ENCODE measurements at places on chromosomes 11 and 22. TPM values are rescaled to one million over a fixed set of nuclear protein-coding genes. Genes with fewer than 3 reads are reported as not detected.

Gene SOX10
- 264 TPM for polyA plus RNA-seq

DNA sequence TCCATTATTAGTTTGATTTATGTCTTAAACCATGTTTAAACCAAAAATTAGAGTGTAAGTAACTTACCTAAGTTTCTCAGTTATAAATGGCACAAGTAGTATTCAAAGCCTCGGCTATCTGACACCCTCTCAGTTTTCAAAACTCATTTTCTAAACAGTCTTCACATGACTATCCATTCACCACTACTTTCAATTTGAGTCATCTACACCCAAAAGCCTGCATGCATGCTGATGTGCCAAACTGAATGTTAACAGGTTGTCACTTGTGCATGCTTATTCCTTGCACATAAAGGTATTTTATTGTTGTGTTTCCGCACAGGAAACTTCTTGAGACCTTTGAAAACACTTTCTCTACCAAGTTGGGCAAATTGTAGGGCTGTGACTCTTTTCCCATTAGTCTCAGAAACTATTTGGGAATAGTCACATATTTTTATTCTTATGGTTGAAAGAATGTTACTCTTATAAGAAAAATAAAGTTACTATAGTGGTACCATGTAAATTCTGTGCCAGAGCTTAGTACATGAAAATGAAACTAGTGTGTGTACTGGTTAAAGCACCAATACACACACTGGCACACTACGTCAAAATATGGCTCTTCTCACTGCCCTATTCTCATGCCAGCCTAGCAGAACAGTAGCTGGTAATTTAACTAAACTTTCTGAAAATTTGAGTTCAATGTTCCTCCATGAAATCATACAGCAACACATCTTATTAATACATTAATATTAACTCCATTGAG, 2.2 kb upstream of the OR51E2 start:
- no peaks in the 10 kb centered on the region for H3K36me3 ChIP-seq
- no peaks in the 10 kb centered on the region for H3K27me3 ChIP-seq
- H3K4me3 ChIP-seq, result no peak overlapping the region
- no peak for DNase-seq
- H3K27ac ChIP-seq, result no peak overlapping the region

GRCh38 chr11:13364388-13364787, 86.8 kb downstream of the BMAL1 start:
- H3K4me3 ChIP-seq, result no peak overlapping the region
- no peak for DNase-seq
- no peak overlapping the region for H3K27ac ChIP-seq
- H3K36me3 ChIP-seq, result peaks cover 20% of the 10 kb centered on the region
- H3K27me3 ChIP-seq, result no peaks in the 10 kb centered on the region

GRCh38 chr11:12810568-12810894, 136.3 kb downstream of the TEAD1 start:
- H3K27ac ChIP-seq, result no peak overlapping the region
- H3K27me3 ChIP-seq, result no peaks in the 10 kb centered on the region
- H3K4me3 ChIP-seq, result no peak overlapping the region
- no peaks in the 10 kb centered on the region for H3K36me3 ChIP-seq
- DNase-seq, result no peak
- H3K4me1 ChIP-seq, result peaks cover 49% of the 10 kb centered on the region

- H3K27ac ChIP-seq, result no peak overlapping the region
- peaks cover 90% of the 10 kb centered on the region for H3K27me3 ChIP-seq
- H3K4me1 ChIP-seq, result peaks cover 33% of the 10 kb centered on the region
Measured at GRCh38 chr11:17720796-17721171, 1.4 kb downstream of the MYOD1 start.

Gene ZP1
- 0.72 TPM for polyA plus RNA-seq

GRCh38 chr11:76512851-76513653, 68.2 kb downstream of the EMSY start:
- peak; percentile 65 for DNase-seq
- peaks cover 1% of the 10 kb centered on the region for H3K36me3 ChIP-seq
- no peaks in the 10 kb centered on the region for H3K27me3 ChIP-seq
- no peaks in the 10 kb centered on the region for H3K4me1 ChIP-seq
- H3K4me3 ChIP-seq, result no peak overlapping the region

DNA sequence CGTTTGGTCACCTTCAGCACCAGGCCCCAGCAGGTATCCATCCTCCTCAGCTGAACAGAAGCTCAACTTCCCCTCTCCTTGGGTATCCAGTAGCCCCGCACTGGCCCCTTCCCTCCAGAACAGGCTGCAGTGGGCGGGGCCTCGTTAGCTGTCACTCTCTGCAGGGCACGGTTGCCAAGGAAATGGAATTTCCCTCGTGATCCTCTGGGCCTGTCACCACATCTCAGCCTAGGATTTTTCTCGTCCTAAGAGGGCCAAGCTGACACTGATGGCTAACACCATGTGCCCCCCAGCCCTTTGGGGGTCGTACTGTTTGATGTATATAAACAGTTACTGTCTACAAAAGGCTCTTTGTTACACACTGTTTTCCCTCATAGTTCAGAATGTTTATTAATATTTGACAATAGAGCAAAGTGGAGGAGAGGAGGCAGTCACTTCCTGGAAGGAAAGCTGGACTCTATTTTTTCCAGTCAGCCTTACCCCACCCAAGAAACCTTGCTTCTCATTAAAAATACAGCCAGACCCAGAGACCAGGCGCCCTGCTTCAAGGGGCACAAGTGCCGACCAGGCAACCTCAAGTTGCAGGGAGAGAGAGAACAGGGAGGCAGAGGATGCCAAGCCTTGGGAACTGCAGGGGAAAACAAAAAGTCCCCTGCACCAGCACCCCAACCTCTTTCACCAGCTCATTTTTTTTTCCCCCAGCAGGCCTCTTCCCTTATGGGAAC, 44.5 kb downstream of the FEZ1 start:
- no peak overlapping the region for H3K4me3 ChIP-seq
- DNase-seq, result peak; percentile 69
- peaks cover 16% of the 10 kb centered on the region for H3K4me1 ChIP-seq
- H3K27ac ChIP-seq, result peak overlapping the region; percentile 90

DNA sequence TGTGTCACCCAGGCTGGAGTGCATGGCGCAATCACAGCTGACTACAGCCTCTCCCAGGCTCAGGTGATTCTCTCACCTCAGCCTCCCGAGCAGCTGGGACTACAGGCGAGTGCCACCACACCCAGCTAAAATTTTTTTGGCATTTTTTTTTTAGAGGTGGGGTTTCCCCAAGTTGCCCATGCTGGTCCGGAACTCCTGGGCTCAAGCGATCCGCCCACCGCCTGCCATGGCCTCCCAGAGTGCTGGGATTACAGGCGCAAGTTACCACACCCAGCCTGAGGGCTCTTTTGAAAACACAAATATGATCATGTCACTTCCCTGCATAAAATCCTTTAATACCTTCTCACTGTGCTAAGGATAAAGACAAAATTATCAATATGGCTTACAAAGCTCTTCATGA, 88.1 kb downstream of the MAML2 start:
- H3K4me3 ChIP-seq, result no peak overlapping the region
- no peaks in the 10 kb centered on the region for H3K27me3 ChIP-seq
- DNase-seq, result no peak
- H3K4me1 ChIP-seq, result peaks cover 6% of the 10 kb centered on the region
- peak overlapping the region; percentile 65 for H3K27ac ChIP-seq

Gene TRIM44
- polyA plus RNA-seq, result 65.0 TPM

- H3K27me3 ChIP-seq, result no peaks in the 10 kb centered on the region
- peaks cover 8% of the 10 kb centered on the region for H3K4me1 ChIP-seq
- H3K27ac ChIP-seq, result no peak overlapping the region
- no peak overlapping the region for H3K4me3 ChIP-seq
- DNase-seq, result no peak
- no peaks in the 10 kb centered on the region for H3K36me3 ChIP-seq
Measured at GRCh38 chr22:27480487-27480886, 321.1 kb downstream of the MN1 start.

GRCh38 chr22:41092847-41093411, 537 bp downstream of the EP300 start:
- H3K27me3 ChIP-seq, result no peaks in the 10 kb centered on the region
- no peaks in the 10 kb centered on the region for H3K36me3 ChIP-seq
- peak overlapping the region; percentile 80 for H3K4me3 ChIP-seq

Gene HIKESHI
- 64.9 TPM for polyA plus RNA-seq

GRCh38 chr22:17753401-17753989, 20.8 kb downstream of the BID start:
- no peaks in the 10 kb centered on the region for H3K4me1 ChIP-seq
- no peaks in the 10 kb centered on the region for H3K27me3 ChIP-seq
- no peak for DNase-seq
- no peak overlapping the region for H3K4me3 ChIP-seq

GRCh38 chr22:42134100-42135020, 3.8 kb upstream of the CYP2D6 start:
- peaks cover 4% of the 10 kb centered on the region for H3K4me1 ChIP-seq
- DNase-seq, result no peak
- no peak overlapping the region for H3K4me3 ChIP-seq
- H3K27me3 ChIP-seq, result no peaks in the 10 kb centered on the region
- no peak overlapping the region for H3K27ac ChIP-seq

Gene DKK3
- polyA plus RNA-seq, result 450 TPM

DNA sequence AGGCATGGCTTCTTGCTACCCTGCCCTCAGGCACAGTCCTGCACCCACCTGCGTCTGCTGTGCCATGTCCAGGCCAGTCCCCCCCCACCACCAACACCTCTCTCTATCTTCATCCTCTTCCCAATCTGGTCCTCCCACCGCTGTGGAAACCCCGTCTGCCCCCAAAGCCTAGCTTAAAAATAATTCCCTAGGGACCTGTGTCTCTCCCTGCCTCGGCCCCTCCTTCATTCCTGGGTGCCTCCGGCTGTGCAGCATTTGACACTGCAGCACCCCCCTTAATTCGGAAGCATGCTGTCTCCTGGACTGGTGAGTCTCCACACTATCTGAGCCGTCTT, 2.5 kb upstream of the ASCL2 start:
- H3K27me3 ChIP-seq, result peaks cover 34% of the 10 kb centered on the region
- DNase-seq, result no peak
- no peak overlapping the region for H3K27ac ChIP-seq
- no peaks in the 10 kb centered on the region for H3K36me3 ChIP-seq
- peaks cover 20% of the 10 kb centered on the region for H3K4me1 ChIP-seq

GRCh38 chr11:132099692-132100091, 729.3 kb downstream of the NTM start:
- H3K4me3 ChIP-seq, result no peak overlapping the region
- peaks cover 12% of the 10 kb centered on the region for H3K4me1 ChIP-seq
- H3K27me3 ChIP-seq, result no peaks in the 10 kb centered on the region
- DNase-seq, result no peak
- no peak overlapping the region for H3K27ac ChIP-seq

DNA sequence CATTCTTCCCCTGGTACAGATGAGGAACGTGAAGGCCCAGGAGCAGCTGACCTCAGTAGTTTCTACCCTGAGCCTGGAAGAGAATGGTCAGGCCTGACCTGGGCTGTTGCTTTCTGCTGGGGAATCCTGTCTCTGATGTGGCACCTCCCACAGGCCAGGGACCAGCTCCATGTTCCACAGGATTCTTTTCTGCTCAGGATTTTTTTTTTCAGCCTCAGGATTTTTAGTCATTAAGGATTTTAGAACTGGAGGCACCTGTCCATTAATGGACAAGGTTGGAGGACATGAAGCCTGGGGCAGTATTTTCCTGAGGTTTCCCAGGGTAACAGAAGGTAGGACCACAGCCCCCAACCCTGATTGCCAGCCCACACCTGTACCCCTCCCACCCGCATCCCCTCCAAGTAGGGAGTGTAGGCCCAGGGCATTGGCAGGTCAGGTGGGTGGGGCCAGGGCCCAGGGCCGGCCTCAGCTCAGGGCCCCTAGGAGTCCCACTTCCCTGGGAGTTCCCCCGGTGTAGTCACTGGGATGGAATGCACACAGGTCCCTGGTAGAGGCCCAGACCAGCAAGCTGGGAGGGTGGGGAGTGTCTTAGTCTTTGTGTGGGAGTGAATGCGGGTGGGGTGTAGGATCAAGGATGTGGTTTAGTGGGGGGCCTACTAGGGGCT, 16.1 kb downstream of the BIK start:
- no peaks in the 10 kb centered on the region for H3K27me3 ChIP-seq
- no peak overlapping the region for H3K27ac ChIP-seq
- H3K36me3 ChIP-seq, result peaks cover 34% of the 10 kb centered on the region
- H3K4me1 ChIP-seq, result peaks cover 2% of the 10 kb centered on the region
- DNase-seq, result no peak

- peaks cover 6% of the 10 kb centered on the region for H3K4me1 ChIP-seq
- no peak overlapping the region for H3K4me3 ChIP-seq
- H3K27me3 ChIP-seq, result no peaks in the 10 kb centered on the region
- DNase-seq, result no peak
- no peaks in the 10 kb centered on the region for H3K36me3 ChIP-seq
Measured at GRCh38 chr11:128244871-128245270, 342.5 kb downstream of the ETS1 start.

DNA sequence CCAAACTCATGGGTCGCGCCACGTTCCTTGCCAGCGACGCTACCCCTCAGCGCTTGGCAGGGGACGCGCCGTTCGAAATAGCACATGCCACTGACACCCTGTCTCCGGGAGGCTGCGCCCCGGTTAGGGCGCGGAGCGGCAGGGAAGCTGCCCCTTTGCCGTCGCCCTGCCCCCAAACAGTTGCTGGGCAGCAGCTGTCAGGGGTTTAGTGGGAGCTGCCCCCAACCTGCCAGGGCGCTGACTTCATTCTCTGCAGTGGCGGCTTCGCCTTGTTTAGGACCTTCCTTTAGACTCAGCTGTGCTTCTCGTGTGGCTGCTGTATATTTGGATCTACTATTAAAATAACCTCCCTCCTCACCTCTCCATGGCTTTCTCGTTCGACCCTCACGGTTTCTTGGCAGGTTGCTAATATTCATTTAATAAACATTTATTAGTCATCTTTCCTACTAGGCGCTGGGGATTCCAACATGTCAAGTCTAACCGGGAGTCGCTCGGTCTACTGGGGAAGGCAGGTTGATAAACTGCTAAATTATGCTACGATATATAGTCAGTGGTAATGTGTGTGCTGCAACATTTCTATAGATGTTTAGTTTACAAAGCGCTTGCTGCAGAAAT, 782 bp downstream of the TMEM109 start:
- H3K36me3 ChIP-seq, result peaks cover 4% of the 10 kb centered on the region
- no peak for DNase-seq
- peaks cover 29% of the 10 kb centered on the region for H3K4me1 ChIP-seq
- peaks cover 3% of the 10 kb centered on the region for H3K27me3 ChIP-seq

Gene INSC
- polyA plus RNA-seq, result 3.0 TPM

- no peak overlapping the region for H3K4me3 ChIP-seq
- peaks cover 68% of the 10 kb centered on the region for H3K36me3 ChIP-seq
- no peak overlapping the region for H3K27ac ChIP-seq
- no peak for DNase-seq
Measured at GRCh38 chr11:66717925-66718319, 11.1 kb downstream of the SPTBN2 start.

Gene ARHGAP8
- 3.1 TPM for polyA plus RNA-seq

- no peak for DNase-seq
- peaks cover 49% of the 10 kb centered on the region for H3K4me1 ChIP-seq
- no peaks in the 10 kb centered on the region for H3K27me3 ChIP-seq
- no peak overlapping the region for H3K4me3 ChIP-seq
- H3K27ac ChIP-seq, result no peak overlapping the region
- no peaks in the 10 kb centered on the region for H3K36me3 ChIP-seq
Measured at GRCh38 chr11:72624496-72625201, 49.6 kb downstream of the PDE2A start.

- H3K4me1 ChIP-seq, result peaks cover 4% of the 10 kb centered on the region
- H3K4me3 ChIP-seq, result no peak overlapping the region
- DNase-seq, result no peak
- no peaks in the 10 kb centered on the region for H3K36me3 ChIP-seq
- H3K27ac ChIP-seq, result no peak overlapping the region
- H3K27me3 ChIP-seq, result no peaks in the 10 kb centered on the region
Measured at GRCh38 chr11:64817476-64817875, 7.1 kb upstream of the MEN1 start.

GRCh38 chr11:7256943-7257342, 5.2 kb downstream of the SYT9 start:
- H3K27ac ChIP-seq, result no peak overlapping the region
- no peak overlapping the region for H3K4me3 ChIP-seq
- no peak for DNase-seq
- peaks cover 10% of the 10 kb centered on the region for H3K4me1 ChIP-seq

- DNase-seq, result no peak
- no peak overlapping the region for H3K4me3 ChIP-seq
- no peaks in the 10 kb centered on the region for H3K4me1 ChIP-seq
- H3K36me3 ChIP-seq, result no peaks in the 10 kb centered on the region
Measured at GRCh38 chr22:39106326-39106725, 9.3 kb downstream of the APOBEC3H start.

Data from spinal cord (tissue), 10 donors.